ENCODE measurements at places on chromosomes 2 and 18. TPM values are rescaled to one million over a fixed set of nuclear protein-coding genes. Genes with fewer than 3 reads are reported as not detected.

Gene TXNDC9
- total RNA-seq: 36.0 TPM

Gene GKN2
- not detected for total RNA-seq

Gene CDH2
- total RNA-seq: 134 TPM

Gene IL1A
- 0.09 TPM for total RNA-seq

Gene LINC00305
- not detected for total RNA-seq

DNA sequence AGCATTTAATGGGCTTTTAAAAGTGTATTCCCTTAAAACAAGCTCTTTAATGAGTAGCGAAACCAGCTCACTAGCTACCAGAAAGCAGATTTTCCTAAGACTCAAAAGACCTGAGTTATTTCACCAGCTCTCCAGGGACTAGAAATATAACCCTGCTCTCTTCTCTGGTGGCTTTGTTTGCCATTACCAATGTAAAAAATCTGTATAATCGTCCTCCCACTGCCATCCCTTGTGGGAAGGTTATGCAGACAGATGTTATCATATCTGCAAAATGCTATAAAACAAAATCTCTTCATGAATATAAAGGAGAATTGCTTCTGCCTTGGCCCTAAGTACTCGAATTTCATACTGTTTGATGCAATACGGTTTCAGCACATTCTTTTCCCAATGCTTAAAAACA, 335.2 kb downstream of the NUP35 start:
- no peak for DNase-seq

DNA sequence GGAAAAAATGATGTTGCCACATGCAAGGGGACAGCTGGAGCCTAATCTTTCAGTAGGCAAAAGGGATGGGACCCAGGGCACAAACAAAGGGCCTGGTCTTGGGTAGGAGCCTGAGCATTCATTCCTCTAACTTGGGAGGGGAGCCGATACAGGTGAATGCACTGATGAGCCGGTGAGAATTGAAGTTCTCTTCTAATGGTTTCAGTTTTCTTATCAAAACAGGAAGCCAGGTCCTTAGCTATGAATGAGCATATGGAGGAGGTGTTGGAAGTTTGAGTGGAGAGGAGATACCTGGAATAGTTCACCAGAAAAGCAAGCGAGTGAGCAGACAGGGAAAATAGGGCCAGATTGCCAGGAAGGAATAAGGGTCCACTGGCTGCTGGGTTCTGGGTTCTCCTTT, 10.1 kb downstream of the DPP4 start:
- DNase-seq: no peak

GRCh38 chr2:213234641-213235040, 49.6 kb upstream of the SPAG16 start:
- no peak for DNase-seq

GRCh38 chr18:13269013-13269280, 50.4 kb downstream of the LDLRAD4 start:
- no peak for DNase-seq

- no peak for DNase-seq
Measured at GRCh38 chr18:48032876-48033789, 102.7 kb upstream of the SMAD2 start.

DNA sequence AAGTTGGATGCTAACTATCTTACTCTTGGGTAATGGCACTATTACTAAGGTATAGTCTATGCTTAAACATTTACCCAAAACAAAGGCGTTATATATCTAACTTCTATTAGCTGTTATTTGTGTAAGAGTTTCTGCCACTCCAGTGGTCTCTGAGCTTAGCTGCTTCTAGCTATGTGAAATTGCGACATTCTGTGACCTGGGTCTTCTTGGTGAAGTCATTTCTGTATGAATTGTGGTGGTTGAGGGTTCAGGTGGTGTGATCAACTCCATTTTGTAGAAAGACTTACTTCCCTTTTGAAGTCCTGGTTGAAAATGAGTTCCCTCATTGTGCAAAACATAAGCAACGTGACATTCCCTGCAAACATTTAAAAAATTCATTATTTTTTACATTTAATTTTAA, 221.6 kb downstream of the PIK3C3 start:
- no peak for DNase-seq

GRCh38 chr2:7849027-7849426, 832.8 kb upstream of the ID2 start:
- DNase-seq: no peak
